ENCODE measurements at places on chromosomes 12 and 14. TPM values are rescaled to one million over a fixed set of nuclear protein-coding genes. Genes with fewer than 3 reads are reported as not detected.

EID3 gene
- polyA plus RNA-seq: 4.9 TPM

CIT gene
- polyA plus RNA-seq: 18.3 TPM

TPPP2 gene
- 3.6 TPM for polyA plus RNA-seq

PTPN6 gene
- 18.7 TPM for polyA plus RNA-seq

MRPL51 gene
- polyA plus RNA-seq: 174 TPM

USP30 gene
- 27.8 TPM for polyA plus RNA-seq

MYF5 gene
- polyA plus RNA-seq: not detected

B3GNT4 gene
- polyA plus RNA-seq: 4.1 TPM

MBIP gene
- polyA plus RNA-seq: 48.5 TPM

- DNase-seq: no peak
Observed at GRCh38 chr14:104316723-104317491, 178.5 kb downstream of the KIF26A start.

DNA sequence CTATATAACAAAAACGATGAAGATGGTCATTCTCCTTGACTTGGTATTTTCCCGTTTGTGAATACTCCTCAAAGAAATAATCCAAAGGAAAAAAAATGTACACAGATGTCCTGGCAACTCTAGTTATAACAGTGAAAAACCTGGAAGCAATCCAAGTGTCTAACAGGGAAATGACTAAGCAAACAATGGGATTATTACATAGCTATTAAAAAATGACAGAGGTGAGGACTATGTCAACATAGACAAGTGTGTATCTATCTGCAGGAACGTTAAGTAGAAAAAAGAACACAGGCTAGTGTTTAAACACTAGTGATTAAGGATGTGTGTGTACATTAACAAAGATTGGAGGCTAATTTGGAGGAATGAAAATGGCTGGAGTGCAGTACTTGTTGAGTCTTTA lies 5.9 kb upstream of the APOLD1 start:
- no peak for DNase-seq

DNA sequence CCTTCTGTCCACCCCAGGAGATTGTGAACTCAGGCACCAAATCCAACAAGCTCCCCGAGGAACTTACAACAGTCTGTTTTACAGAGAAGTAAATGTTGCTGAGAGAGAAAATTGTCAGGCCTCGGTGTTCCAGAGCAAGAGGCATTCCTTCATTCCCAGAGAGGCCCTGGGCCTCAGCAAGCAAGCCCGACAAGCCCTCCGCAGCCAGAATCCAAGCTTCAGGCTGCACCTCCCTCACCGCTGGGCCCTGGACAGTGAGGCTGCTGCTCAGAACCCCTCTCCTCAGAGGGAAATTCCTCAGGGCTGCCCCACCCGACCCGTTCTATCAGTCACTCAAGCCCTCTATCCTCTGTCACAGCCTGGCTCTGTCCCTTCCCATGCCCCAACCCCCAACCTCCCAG lies 56.4 kb downstream of the ZFP36L1 start:
- no peak for DNase-seq

DNA sequence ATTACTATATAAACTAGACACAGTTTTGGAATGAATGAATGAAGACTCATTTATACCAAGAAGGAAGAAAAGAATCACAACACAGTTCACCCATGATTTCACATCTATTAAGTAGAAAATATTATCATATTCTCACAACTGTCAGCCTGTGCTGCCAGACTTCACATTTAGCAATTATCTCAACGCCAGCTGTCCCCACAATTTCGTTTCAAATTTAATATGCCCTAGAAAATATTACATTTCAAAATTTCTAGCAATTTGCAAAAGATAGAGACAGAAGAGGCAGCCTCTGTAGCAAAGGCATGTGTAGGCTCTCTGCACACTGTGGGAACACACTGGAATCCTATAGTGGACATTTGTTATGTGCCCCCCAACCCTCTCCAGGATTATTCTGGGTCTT lies 83.6 kb downstream of the ANKS1B start:
- no peak for DNase-seq

DNA sequence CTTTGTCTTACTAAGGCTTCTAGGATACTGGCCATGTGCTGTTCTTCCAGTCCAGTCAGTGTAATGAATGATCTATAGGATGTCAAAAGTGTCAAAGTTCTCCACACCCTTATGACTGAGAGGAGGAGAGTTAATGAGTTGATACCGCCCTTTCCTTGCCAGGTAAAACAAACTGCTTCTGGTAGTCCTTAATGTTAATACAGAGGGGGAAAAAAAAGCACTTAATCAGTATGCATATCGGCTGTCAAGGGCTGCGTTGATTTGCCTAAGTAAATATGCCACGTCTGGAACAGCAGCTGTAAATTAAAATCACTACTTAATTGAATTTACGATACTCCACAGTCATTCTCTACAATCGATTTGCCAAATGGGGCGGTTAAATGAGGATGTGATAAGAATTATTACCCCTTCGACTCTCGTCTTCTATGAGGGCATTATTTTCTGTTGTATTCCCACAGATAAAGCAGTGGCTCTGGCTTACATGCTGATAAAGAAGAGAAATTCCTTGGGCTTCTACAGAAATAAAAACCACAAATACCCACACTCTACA lies 416.0 kb downstream of the KCNH5 start:
- no peak for DNase-seq

GRCh38 chr14:20614038-20614840 lies 23.1 kb upstream of the RNASE12 start:
- DNase-seq: no peak

DNA sequence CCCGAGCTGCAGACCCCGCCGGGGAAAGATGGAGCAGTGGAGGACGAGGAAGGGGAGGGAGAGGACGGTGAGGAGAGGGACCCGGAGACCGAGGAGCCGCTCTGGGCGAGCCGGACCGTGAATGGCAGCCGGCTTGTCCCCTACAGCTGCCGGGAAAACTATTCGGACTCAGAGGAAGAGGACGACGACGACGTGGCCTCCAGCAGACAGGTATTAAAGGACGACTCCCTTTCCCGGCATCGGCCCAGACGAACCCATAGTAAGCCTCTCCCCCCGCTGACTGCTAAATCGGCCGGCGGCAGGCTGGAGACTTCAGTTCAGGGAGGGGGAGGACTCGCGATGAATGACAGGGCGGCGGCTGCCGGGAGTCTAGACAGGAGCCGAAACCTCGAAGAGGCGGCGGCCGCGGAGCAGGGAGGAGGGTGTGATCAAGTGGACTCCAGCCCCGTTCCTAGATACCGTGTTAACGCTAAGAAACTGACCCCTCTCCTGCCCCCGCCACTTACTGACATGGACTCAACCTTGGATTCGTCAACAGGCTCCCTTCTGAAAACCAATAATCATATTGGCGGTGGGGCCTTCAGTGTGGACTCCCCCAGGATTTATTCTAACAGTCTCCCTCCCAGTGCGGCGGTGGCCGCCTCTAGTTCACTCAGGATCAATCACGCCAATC lies 962 bp downstream of the LEMD3 start:
- DNase-seq: peak; percentile 26

DNA sequence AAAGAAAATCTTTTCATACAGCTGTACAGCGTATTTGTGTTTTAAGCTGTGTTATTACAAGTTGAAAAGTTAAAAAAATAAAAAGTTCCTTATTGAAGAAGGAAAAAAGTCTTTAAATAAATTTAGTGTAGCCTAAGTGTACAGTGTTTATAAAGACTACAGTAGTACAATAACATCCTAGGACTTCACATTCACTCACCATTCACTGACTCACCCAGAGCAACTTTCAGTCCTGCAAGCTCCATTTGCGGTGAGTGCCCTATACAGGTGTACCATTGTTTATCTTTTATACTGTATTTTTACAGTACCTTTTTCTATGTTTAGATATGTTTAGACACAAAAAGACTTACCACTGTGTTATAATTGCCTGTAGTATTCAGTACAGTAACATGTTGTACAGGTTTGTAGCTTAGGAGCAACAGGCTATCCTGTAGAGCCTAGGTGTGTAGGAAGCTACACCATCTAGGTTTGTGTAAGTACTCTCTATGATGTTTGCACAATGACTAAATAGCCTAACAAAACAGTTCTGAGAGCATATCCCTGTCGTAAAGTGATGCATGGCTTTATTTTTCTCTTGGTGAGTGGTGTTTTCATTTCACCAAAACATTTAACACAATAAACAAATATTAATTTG lies 275.2 kb downstream of the DACT1 start:
- DNase-seq: no peak

DNA sequence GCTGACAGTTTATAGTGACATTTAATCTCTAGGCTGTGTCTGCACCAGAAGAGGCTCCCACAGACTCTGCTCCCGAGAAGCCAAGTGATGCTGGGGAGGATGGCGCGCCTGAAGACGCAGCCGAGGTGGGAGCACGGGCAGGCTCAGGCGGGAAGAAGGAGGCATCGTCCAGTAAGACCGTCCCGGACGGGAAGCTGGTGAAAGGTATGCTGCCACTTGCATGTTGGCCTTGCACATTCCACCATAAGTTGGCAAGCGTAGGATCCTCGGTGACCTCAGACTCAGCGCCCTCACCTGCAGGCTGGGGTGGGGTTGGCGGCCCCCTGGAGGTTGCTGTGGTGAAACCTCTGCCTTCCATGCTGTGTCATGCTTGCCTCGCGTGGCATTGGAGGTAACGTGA lies 45.6 kb downstream of the SFSWAP start:
- no peak for DNase-seq

- DNase-seq: peak; percentile 16
Observed at GRCh38 chr12:56684745-56685359, 3.2 kb downstream of the PTGES3 start.

DNA sequence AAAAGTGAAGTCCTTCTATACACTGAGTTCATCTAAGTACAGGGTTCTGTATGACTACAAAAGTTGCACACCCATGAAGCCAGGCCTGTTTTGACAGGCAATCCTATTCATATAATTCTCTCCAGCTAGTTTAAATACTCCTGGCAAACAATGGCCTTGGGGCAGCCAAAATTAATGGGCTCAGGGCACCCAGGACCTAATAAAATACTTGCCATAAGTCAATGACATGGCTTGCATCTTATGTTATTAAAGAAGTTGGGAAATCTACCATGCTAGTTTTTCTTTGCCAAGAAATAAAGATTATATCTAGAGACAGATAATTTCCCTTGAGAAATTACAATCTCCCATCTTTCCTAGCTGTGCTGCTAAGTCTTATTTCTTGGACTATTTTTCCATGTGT lies 11.1 kb upstream of the TMTC1 start:
- DNase-seq: no peak

GRCh38 chr14:104633276-104634137 lies 28.9 kb upstream of the TMEM179 start:
- no peak for DNase-seq

- no peak for DNase-seq
Observed at GRCh38 chr12:82805812-82806497, 119.2 kb downstream of the TMTC2 start.

Data from renal cortex interstitium (tissue), 15 donors.